Activated CD4-positive, alpha-beta T cell treated with anti-CD3 and anti-CD28 coated beads, Interleukin-2, amount 10 ng/mL, durations not matched to agents 24 days and 14 days (primary cell): ENCODE measurements at places on chromosomes 6 and 20.

DNA sequence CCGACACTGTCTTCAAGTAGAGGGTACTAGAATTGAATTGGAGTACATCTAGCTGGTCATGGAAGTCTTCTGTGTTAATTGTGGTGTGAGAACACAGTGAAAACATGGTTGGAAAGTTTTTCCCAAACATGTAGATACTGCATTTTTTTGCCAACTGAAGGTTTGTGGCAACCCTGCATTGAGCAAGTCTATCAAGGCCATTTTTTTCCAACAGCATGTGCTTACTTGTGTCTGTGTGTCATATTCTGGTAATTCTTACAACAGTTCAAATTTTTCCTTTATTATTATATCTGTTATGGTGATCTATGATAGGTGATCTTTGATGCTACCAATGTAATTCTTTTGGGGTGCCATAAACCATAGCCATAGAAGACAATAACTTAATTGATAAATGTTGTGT is 147.0 kb downstream of the MYB start:
- no peak for DNase-seq

DNA sequence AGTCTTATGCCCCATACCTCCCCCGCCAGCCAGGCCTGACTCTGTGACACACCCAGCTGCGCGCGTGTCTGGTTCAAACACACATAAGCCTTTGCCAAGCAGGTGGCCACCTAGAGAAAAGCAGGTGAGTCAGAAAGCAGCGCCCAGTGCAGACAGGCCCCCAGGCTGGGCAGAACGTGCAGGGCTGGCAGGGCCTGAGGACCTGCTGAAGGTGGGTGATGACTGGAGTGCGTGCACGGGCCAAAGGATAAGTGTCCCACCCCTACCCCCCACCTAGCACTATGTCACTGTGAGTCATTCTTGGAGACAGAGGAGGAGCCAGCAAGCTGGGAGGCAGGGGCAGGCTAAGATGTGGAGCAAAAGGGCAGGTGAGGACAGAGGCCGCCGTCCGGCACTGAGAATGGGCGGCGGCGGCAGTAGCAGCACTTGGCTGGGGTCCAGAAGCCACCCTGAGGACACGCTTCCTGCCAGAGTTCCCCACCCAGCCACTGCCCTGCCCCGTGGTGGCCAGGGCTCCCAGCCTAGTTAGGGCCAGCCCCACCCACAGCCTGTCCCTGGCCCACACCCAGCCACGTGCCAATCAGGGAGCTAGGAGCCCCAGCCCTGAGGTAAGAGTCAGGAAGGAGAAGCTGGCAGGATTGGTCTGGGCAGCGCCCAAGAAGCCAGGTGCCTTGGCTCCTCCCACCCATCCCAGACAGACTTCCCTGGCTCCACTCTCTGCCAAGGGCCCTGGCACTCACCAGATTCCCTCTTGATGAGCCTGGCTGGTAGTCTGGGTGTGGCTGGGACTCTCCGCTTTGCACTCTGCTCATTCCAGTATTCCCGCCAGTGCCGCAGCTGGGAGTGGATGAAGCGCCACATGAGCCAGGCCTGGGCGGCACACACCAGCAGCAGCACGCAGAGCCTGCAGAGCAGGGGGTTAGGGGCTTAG is 72.7 kb downstream of the TRAM2 start:
- DNase-seq = no peak

DNA sequence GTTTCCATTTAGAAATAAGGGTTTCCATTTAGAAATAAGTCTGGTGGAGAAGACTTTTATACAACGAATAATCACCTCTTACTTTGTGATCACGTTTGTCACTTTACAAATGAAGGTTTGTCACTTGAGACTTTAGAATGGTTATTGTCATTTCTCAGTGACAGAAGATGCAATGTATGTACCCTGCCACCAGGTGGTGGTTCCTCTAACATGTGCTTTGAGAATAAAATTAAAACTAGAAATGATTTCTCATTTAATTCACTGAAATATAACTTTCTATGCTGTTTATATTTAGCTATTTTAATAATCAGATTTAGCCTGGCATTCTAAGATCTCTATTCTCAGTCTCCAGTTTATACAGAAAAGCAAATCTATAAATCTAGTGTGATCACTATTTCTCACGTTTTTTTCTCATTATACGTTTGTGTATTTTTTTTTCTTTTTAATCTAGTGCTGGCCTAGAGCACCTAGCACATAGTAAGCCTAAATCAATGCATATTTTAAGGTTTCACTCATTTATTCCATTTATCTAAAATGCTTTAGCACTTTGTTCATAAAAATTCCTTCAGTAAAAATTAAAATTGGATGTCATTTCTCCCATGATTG is 57.4 kb upstream of the TFAP2D start:
- DNase-seq = no peak

DNA sequence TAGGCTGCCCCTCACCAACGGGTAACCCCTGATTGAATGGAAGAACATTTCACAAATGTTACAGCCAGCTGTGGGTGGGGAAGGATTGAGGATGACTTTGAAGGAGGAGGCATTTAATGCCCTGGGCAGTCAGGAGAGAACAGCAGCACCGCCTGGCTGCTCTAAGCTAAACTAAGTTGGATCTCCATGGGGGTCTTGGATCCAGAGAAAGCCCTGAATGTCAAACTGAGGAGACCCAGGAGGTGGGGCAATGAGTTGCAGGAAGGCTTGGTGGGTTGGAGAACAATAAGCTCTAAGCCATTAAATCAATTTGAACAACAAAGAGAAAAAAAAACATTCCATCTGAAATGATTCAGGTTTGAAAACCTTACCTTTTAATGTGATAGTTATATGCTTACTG is 35.4 kb downstream of the TMX4 start:
- DNase-seq = no peak

DNA sequence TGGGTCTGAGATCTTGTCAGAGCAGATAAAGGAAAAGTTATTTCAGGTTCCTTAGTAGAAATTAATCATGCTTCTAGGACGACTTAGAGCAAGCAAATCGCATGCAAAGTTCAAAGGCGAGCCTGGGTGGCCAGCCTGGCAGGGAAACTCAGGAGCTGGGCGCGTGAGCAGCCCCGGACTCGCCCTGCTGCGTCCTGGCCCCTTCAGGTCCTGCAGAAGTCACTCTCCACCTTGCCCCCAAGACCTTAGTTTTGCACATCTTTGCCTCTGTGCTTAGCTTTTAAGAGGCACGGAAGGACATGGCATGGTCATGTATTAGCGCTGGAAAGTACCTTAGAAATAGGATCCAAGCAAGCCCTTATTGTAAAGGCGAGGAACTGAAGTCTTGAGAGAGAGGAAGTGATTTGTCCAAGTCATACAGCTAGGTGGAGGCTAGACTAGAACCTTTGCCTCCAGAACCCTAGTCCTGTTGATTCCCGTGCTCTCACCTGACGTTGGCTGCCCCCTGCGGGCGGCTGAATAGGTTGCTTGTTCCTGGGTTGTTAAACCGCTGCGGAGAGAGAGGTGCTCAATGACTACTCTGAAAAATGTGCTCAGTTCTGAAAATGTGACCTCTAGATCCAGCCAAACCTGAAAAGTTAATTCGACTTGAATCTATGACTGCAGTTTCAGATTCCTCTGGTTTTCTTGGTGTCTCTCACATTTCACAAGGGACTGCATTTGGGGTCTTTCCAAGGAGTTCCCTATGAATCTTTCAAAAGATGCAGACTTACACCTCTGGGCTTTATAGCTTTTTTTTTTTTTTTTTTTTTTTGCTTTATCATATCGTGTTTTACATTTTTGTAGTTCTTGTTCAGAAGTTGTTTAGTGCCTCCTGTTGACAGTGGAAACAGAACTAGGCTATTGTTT is 2.7 kb downstream of the MYB start:
- DNase-seq = peak; percentile 94

DNA sequence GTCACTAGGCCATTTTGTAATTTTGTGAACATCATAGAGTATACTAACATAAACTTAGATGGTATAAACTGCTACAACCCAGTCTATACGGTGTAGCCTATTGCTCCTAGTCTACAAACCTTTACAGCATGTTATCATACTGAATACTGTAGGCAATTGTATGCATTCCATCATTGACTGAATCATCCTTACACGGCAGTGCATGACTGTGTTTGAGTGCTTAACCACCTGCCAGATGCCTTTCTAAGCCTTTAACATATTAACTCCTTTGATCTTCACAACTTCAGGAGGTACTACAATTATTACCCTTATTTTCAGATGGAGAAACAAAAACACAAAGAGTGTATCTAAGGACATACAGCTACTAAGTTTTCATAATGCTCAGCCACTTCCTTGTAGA is 14.0 kb downstream of the DPPA5 start:
- no peak for DNase-seq

GRCh38 chr20:36122931-36123288 is 31.6 kb upstream of the EPB41L1 start:
- no peak for DNase-seq

GRCh38 chr6:166556863-166557322 is 29.6 kb downstream of the RAMACL start:
- no peak for DNase-seq

DNA sequence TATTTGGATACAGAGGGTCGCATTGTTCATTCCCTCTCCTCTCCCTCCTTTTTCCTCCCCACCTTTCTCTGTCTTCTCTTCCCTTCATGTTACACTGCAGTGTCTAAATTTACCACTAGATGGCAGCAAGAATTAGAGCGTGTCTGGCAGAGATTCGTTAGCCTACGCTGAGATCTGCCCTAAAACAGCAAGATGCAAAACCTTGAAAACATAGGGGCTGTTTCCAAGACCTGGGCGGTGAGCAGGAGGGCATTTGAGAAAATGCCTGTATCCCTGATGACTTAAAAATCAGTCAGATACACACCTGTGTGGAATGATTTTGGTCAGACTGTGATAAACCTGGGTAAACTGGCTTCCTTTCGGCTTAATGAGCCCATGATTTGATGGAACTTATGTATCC is 101.5 kb upstream of the ISM1 start:
- peak; percentile 86 for DNase-seq

DNA sequence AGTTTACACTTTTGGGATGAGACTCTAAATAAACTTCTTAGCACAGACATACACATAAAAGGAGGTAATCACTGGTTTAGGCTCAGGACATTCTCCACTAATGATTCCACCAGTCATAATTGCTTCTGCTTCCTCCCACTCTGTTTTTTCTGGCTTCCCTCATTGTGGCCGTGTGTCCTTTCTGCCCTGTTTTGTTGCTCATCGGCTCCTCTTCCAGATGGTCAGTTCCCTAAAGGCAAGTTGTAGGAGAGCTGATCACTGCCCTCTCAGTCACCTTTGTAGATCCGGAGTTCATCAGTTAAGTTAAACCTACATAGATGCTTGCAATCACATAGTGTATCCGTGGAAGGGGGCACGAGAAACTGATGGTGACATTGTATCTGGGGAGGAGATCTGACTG is 200.5 kb upstream of the ARG1 start:
- no peak for DNase-seq

DNA sequence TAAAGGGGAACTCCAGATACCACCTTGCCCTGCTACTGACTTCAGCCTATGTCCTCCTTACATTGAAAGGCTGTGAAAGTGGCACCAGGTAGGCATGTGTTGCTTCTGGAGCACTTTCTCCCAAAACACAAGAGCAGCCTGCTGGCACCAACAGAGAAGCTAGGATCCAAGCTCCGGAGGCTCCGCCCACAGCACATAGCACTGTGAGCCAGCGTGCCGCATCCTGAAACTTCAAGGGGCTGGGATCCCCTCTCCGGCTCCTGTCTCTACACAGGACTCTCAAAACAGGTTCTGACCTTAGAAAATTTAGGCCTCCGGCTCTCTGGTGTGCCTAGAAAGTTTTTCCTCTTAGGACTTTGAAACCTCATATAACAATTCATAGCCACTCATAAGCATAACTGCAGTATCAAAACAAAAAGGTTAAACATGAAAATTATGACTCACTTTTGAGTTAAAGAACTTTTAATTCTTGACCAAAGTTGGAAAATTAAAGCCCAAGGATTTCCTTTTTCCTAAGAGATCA is 41.1 kb downstream of the EZR start:
- DNase-seq = no peak

- DNase-seq = no peak
Measured at GRCh38 chr6:141216726-141217125, 916.0 kb upstream of the GJE1 start.

DNA sequence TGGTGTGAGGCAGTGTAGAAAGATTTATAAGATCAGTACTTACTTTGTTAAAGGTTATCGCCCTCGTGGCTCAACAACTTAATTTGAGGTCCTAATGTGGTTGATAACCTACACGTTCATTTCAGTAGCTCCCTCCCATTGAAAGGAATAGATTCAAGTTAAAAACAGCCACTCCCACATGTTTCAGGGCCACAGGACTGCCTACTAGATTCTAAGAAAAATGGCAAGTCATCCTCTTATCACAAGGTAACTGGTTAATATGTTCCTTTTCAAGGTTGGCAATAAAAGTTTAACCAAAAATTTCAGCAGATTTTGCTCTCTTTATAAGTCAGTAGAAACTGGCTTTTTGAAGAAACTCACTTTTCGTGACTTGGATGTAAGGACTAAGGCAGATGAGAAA is 17.1 kb downstream of the GSTA2 start:
- DNase-seq = no peak

DNA sequence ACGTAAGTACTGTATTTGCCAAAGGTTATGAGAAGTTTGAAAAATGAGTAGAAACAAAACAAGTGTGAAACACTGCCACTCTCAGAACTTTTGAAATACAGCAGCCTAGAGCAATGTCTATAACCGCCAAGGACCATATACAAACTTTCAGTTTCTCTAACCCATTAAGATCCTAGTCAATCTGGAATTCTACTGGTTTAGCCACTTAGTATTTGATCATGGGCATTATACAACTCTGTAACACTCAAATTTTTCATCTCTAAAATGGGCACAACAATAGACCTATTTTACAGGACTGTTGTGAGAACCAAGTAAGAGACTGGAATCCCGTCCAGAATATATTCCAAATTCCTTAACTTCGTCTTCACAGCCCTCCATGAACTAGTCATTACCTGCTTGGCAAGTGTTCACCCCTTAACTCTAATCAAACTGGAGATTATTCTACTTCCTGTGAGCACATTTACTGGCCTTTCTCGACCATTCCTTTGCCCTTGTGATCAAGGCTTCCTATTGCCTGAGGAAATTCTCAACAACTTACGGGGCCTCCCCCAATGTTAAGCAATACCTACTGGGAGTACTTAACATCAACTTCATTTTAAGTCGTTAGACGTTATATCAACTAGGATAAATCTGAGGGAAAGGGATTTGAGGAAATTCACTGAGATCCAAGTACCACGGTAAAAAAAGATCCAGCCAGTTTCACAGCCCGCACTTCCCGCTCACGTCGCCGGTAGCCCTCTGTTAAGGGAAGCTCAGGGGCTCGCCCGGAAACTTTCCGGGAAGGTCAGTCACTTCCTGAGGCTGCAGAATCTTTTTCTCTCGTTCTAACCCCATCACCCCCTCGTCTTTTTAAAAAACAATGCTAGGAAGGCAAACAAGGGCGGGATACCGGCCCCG is 1.1 kb downstream of the EIF2S2 start:
- peak; percentile 71 for DNase-seq

DNA sequence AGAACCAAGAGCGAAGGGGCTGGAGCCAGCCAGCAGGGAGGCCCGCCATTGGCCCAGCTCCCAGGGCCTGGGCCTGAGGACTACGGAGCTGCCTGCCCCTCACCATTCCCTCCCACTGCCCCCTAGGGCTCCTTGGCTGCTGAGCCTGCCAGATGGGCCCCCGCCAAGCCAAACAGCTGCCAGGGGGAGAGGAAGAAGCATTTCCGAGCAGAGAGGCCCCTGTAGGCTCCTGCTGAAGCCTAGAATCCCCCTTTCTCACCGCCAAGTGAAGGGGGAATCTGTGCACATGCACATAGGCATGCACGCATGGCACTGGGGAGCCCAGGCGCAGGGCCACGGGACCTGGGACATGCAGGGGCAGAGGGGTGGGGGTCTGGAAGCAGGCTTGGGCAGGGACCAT is 28.5 kb upstream of the MRPS18A start:
- no peak for DNase-seq
